ENCODE measurements at places on chromosomes 5 and 9.

- no peak for DNase-seq
Measured at GRCh38 chr9:94866770-94867169, 140.3 kb downstream of the AOPEP start.

GRCh38 chr9:112446526-112446925 is 40.1 kb upstream of the KIAA1958 start:
- DNase-seq, result no peak

- no peak for DNase-seq
Measured at GRCh38 chr9:121892706-121893105, 200.4 kb downstream of the TTLL11 start.

- DNase-seq, result no peak
Measured at GRCh38 chr9:114165407-114166102, 10.2 kb downstream of the COL27A1 start.

DNA sequence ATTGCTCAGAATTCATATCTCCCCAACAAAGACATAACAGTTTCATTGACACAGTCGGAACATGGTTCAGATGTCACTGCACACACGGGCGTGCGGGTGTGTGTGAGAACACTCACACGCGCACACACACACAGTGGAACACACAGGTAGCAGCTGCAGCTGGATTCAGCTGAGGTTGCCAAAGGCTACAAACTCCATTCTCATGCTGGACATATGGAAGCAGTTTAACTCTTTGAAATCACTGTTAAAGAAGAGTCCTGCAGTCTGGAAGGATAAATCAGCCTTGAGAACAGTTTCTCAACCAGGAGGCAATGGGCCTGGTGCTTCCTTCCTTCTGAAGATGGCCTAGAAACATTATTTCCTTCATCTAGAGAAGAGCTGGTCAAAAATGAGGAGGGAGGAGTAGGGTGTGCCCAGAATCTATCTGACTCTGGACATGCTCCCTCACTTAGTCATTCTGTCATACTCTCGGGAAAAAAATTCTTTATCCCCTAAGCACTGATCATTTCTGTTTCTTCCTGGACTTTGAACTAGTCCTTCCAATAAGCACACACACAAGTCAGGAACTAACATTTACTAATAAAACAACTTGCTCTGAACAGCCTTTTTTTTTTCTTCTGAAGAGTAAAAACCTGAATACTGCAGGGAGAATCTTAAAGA is 160.6 kb downstream of the ZDHHC21 start:
- DNase-seq, result no peak

DNA sequence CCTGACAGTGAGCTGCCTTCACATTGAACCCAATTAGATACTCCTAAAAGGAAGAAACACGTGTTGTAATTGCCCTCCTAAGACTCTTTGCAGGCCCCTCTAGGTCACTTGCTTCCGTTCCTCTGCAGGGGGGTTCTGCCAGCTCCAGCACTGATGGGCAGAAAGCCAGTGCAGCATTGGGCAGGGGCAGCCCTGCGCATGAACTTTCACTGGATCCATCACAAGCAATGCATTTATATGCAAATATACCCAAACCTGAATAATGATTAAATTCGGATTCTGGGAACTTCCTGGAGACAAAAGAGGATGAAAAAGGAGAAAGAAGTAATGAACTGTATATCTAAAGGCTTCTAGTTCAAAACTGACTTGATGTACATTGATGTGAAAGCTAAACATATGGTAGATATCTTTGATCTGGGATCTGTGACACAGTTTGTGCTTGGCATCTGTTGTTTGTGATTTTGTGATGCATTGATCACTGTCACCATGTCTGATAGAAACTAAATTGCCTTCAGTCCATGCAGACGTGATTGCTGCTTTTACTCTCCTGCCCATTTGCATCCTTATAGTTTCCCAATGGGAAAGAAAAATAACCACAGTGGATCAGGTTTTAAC is 313.4 kb downstream of the DEPDC1B start:
- DNase-seq, result no peak

GRCh38 chr9:38192731-38193265 is 123.8 kb upstream of the SHB start:
- DNase-seq, result no peak

DNA sequence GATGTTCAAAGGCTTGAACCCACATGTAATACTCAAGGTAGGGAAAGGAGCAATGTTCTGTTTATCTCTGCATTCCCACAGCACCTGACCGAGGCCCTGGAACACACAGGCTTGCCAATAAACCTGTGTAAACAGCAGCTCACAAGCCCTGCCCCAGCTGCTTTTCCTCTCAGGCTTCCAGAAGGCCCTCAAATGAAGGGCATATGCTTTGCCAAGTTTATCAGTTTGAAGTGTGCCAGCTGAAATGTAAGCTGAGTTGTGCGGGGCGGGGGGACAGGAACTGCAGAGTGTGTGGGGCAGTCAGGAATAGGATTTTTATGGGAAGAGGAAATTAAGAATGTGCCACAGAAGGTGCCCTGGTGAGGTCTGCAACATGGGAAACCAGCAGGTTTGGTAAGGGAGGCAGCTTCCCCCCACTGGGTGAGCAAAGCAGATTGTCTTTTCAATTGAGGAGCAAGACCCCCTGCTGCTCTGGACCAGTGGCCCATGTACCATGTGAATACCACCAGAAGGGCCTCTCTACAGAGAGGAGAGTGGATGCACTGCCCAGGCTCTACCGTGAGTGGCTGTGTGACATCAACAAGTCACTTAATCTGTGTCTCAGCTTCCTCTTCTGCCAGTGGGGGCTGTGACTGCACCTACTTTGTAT is 194.8 kb downstream of the SPOCK1 start:
- DNase-seq, result no peak

DNA sequence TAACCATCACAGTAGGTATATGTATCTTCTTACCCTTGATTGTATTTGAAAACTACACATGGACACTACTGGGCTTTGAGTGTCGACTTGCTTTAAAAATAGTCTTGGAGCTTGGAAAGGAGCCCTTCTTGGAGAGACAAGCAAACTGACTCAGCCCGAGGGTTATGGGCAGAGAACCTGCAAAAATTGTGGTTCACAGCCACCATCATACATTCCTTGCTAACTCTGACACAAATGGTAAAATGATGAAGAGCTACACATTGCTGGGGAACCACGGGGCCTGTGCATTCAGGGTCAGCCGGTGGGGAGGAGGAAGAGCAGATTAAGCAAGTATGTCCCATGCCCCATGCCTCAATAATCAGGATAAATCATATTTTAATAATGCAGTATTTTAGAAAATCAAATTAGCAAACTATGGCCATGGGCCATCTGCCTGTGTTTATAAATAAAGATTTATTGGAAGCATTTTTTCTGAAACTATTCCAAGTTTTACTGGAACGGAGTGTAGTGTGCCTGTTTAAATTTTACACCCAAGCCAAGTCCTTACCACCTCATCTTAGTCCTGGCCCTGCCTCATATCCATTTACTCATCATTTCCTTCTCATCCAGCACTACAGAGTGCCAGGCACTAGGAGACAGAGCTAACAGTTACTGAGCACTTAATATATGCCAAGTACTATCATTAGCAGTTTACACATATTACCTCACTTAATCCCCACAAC is 195.7 kb downstream of the PALM2AKAP2 start:
- DNase-seq, result no peak

Data from posterior vena cava (tissue), 2 donors.